ENCODE measurements at places on chromosomes 5 and 9. TPM values are rescaled to one million over a fixed set of nuclear protein-coding genes. Genes with fewer than 3 reads are reported as not detected.

The C9orf72 gene
- 51.6 TPM for total RNA-seq

The UBE2D2 gene
- total RNA-seq, result 136 TPM

The KLHL3 gene
- total RNA-seq, result 43.9 TPM

The IFNA13 gene
- total RNA-seq, result 3.7 TPM

The UNC13B gene
- total RNA-seq, result 49.0 TPM

The GABRP gene
- not detected for total RNA-seq

The SLC22A4 gene
- 4.0 TPM for total RNA-seq

The UBE2QL1 gene
- 32.4 TPM for total RNA-seq

The PDLIM4 gene
- total RNA-seq, result 24.9 TPM

The C9orf153 gene
- total RNA-seq, result 0.98 TPM

The B4GALT1 gene
- 5.2 TPM for total RNA-seq

The TGFBI gene
- 3.8 TPM for total RNA-seq

The CDH9 gene
- 21.5 TPM for total RNA-seq

The PKD2L2 gene
- total RNA-seq, result not detected

The SLC4A9 gene
- 0.73 TPM for total RNA-seq

- no peak for DNase-seq
Measured at GRCh38 chr5:174052636-174053035, 7.1 kb downstream of the NSG2 start.

DNA sequence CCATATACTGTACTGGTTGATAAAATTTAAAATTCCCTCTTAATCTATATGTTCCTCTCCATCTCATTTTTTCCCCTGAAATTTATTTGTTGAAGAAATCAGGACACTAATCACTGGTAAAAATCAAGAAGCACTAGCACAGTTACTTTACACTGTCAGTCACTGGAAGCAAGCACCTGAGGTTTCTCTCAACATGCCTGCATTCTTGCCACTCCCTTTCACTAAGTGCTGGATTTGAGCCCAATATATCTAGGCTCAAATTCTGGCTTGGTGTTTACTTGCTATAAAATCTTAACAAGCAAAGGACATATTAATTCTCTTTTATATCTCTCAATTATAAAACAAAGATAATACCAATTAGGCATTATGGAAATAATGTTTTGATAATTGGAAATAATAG lies 58.6 kb downstream of the DIAPH1 start:
- DNase-seq, result peak; percentile 19

DNA sequence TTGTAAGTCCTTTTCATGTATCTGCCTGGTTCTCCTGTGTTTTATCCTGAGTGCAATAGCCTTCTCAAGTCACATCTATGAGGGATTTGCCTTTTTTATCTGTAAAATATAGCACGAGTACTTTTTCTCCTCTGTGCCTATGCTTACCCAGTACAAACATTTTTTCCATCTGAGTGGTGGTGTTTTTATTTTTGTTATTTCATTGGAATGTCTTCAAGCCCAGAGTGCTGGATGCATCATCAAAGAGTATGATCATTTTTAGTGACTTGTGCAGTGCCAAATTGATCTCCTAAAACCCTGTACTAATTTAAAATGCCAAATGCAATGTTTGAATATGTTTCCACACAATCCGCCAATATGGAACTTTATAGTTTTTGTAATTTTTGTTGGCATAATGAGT lies 86.1 kb downstream of the TLE4 start:
- no peak for DNase-seq

DNA sequence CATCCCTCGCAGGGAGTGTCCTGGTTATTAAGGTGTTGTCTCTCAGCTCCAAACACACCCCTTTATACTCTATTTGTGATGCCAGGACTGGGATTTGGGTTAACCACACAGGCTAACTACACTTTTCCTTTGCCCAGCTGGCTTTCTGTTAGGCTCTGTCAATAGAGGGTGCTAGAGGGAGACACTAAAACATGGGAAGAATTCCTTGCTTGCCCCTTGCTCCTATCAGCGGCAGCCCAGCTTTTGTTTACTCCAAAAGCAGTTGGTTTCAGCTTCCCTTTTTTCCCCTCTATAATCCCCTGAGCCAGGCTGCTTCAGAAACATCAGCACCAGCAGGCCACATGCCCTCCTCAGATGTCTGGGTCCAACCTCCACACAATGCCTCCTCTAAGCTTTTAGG lies 297.1 kb downstream of the KCTD16 start:
- DNase-seq, result no peak

DNA sequence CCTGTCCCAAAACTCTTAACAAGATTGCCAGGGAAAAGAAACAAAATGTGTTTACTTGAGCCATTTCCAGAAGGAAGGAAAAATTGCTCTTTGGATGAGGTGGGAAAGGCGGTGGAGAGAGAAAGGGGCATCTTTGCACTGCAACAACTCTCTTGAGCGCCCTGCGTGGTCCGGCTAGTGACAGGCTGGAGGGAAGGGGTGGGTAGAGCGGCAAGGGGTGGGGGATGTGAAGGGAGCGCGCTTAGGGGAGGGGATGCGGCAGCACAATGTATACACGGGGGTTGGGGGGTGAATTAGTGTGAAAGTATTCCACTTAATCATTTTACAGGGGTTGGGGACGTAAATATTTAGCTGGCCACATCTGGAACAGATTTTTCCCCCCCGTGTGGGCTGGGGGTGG lies 1.3 kb downstream of the FGF10 start:
- no peak for DNase-seq

- DNase-seq, result no peak
Measured at GRCh38 chr5:29239606-29240005, 1953.9 kb upstream of the CDH6 start.

DNA sequence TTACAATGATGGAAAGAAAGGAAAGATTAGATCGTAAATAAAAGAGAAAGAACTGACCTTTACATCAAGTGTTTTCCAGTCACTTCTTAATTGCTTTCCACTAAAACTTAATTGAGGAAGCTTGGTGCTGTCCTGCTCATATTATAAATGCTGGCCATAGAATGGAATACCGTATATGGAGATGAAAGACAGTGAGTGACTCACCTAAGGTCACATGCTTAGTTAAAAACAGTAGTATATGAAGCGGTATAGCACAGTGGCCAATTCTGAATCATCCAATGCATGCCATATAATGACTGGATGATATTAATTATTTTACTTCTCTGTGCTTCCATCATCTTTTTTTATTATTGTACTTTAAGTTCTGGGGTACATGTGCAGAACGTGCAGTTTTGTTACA lies 482.4 kb upstream of the SGCD start:
- no peak for DNase-seq

DNA sequence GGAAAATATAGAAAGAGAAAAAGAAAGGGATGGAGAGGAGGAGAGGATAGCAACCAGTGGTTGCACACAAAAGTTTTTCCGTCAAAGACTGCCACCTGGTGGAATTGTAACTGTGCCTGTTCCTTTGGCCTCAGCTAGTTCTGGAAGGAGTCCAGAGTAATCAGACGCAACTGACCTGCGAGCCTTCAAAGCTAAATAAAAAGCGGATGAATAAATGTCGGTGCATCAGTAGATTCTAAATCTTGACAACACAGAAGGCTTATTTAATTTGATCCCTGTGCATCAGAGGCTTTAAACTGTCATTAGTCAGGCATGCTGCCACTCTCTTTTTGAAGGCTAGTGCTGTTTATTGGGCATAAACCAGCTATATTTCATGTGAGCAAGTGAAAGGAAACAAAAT lies 132.9 kb upstream of the ACO1 start:
- peak; percentile 10 for DNase-seq

- DNase-seq, result no peak
Measured at GRCh38 chr5:74105126-74105780, 479.3 kb downstream of the ARHGEF28 start.

GRCh38 chr5:145223582-145223981 lies 611.6 kb downstream of the PRELID2 start:
- no peak for DNase-seq

GRCh38 chr9:8857926-8858595 lies 1058.5 kb upstream of the DMAC1 start:
- peak; percentile 87 for DNase-seq

DNA sequence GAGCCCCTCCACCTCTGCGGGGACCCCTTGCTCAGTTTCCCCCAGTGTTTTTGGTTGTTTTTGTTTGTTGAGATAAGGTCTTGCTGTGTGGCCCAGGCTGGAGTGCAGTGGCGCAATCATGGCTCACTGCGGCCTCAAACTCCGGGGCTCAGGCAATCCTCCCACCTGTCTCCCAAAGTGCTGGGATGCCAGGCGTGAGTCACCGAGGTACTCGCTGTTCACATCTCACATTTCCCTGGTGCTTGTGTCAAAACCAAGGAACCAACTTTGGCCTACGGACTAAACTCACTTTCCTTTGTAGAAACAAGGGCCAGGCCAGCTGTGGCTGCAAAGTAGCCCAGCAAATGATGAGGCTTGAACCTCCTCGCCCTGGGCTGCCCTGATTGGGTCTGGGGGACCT lies 9.7 kb upstream of the AJM1 start:
- no peak for DNase-seq

- DNase-seq, result peak; percentile 86
Measured at GRCh38 chr9:14344053-14344524, 30.1 kb upstream of the NFIB start.

- DNase-seq, result no peak
Measured at GRCh38 chr5:169521366-169521983, 62.1 kb upstream of the SPDL1 start.

DNA sequence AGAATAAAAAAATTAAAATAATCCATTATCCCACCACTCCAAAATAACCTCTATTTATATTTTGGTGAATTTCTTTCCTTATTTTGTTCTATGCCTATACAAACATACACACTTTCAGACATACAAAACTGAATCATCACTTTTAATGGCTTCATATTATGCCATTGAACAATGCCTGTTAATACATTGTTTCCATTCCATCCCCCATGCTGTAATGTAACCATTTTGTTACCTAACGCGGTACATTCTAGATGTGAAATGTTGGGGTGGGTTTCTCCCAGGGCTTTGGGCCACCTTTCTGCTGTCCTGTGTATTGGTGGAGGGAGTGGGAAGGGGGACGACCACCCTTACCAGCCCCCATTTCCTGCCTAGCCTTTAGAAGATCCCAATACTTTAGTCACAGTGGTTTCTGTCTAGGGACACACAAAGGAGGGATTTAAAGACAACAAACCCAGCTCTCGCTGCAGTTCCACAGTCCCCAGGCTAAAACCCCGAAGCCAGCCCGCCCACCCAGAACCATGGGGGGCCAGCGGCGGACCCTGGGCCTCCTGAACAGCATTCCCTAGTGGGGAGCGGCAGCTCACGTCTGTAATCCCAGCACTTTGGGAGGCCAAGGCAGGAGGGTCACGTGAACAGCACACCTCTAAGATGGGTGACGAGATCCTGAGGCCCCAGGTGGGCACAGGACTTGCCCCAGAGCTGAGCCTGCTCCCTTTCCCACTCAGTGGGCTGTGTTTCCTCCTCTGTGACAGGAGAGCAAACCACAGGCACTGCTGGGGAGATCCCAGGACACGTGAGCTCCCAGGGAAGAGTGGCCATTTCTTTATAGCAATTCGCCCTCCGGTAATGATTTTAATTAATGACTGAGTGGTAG lies 56.9 kb upstream of the STXBP1 start:
- no peak for DNase-seq

DNA sequence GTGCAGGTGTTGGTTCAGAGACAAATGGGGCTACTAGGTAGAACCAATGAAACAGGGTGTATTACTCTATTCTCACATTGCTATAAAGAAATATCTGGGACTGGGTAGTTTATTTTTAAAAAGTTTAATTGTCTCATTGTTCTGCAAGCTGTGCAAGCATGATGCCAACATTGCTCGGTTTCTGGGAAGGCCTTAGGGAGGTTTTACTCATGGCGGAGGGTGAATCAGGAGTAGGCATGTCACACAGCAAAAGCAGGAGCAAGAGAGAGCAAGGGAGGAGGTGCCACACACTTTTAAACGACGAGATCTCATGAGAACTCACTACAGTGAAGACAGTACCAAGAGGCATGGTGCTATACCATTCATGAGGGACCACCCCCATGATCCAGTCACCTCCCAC lies 134.6 kb downstream of the PIK3R1 start:
- no peak for DNase-seq

DNA sequence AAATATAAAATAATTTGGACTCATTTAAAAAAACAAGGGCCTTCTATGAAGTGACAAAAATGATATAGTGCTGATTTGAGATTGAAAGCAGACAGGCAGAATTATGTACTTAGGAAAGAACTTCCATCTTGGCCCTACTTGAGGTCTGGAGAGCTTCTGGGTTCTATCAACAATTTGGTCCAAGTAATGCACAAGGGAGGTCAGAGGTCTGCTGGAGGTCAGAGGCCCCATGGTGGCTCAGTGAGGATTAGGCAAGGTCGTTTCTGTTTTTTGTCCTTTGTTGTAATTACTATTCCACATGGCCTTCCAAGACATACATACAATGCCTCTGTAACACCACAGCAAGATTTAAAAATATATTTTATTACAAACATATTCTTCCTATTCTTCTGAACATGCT lies 37.2 kb downstream of the NUDT12 start:
- no peak for DNase-seq

- no peak for DNase-seq
Measured at GRCh38 chr9:38281917-38282316, 110.6 kb upstream of the ALDH1B1 start.

DNA sequence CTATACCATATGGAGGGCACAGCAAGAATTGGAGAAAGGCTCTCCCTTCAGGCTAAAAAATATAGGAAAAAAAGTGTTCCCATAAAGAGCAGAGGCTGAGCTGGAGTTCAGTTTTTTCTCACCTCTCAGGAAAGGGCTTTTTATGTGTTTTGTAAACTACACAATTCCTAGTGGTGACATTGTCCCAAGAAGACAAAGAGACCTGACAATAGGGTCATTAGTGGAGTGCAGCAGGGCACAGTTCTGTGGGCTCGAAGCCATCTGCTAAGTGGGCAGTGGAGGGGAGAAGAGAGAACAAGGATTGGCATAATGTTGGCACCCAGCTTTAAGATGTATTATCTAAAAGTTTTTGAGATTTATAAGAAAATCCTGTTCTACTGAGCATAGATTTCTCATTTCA lies 162.5 kb downstream of the HCN1 start:
- DNase-seq, result no peak

GRCh38 chr9:111597852-111598732 lies 1.4 kb downstream of the PTGR1 start:
- DNase-seq, result peak; percentile 63

- no peak for DNase-seq
Measured at GRCh38 chr5:13945271-13945670, 783 bp upstream of the DNAH5 start.

- no peak for DNase-seq
Measured at GRCh38 chr5:78399116-78399515, 38.7 kb downstream of the SCAMP1 start.
